Stimulated activated CD8-positive, alpha-beta memory T cell treated with anti-CD3 and anti-CD28 coated beads, Interleukin-2, amount 100 ng/mL, for 1 hour (primary cell): ENCODE measurements at places on chromosomes 6 and 20.

DNA sequence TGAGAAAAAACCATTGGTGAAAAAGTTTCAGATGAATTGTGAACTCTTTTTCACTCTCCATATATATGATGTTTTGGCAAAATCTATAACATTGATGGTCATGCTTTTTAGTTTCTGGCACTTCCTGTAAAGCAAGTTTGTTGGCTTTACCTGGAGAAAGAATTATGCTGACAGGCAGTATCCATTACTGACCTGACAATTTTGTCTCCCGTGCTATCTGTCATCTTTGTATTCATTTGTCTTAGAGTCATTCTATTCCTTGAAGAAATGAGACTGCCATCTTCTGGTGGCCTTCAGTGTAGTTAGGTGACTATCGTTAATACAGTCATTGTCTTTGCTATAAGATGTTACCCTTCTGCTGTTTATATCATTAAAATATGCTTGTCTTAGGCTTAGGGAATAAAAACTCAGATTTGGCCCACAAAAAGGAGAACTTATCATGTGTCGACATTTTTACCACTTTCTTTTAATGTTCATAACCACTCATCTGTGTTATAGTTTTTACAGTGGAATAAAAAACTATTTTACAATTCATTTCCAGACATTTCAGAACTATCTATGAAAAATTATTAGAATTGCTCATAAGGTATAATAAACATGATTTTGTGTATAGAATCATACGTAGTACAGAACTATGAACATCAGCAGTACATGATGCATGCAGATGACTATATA is 707.0 kb downstream of the EPM2A start:
- DNase-seq: no peak

DNA sequence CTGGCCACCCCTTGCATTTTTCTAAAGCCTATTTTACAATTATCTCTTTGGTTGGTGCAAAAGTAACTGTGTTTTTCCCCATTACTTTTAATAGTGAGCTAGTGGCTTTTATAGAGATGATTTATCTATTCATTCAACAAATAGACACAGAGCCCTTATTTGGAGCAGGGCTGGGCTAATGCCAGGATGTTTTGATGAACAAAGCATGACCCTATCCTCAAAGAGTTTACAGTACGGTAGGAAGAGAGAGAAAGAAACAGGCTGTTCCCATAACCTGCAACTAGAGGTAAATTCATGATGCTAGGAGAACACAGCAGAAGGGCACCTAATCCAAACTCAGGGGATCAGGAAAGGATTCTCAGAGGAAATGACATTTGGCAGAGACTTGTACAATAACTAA is 37.3 kb upstream of the UST start:
- no peak for DNase-seq

- no peak for DNase-seq
Observed at GRCh38 chr6:138500045-138500665, 861 bp upstream of the NHSL1 start.

GRCh38 chr6:68544450-68544849 is 90.6 kb upstream of the ADGRB3 start:
- no peak for DNase-seq

DNA sequence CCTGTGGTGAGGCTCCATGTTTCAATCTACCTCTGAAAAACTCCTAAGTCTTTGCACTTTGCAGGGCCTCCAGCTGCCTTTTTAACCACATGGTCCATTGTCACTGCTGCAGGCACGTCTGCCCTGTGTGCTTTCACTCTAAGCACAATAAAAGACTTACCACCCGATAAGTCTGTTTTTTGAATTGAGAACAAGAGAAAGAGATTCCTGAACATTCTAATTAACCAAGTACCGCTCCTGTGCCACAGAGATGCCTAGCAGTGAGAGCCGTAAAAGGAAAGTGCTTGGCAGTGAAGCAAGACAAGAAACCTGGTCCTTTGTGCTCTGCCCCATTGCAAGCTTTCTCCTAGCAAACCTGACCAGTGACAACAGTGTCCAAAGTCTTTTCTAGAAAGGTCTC is 487.6 kb upstream of the FLRT3 start:
- no peak for DNase-seq

GRCh38 chr6:37303891-37304503 is 46.1 kb upstream of the TMEM217 start:
- DNase-seq: no peak

DNA sequence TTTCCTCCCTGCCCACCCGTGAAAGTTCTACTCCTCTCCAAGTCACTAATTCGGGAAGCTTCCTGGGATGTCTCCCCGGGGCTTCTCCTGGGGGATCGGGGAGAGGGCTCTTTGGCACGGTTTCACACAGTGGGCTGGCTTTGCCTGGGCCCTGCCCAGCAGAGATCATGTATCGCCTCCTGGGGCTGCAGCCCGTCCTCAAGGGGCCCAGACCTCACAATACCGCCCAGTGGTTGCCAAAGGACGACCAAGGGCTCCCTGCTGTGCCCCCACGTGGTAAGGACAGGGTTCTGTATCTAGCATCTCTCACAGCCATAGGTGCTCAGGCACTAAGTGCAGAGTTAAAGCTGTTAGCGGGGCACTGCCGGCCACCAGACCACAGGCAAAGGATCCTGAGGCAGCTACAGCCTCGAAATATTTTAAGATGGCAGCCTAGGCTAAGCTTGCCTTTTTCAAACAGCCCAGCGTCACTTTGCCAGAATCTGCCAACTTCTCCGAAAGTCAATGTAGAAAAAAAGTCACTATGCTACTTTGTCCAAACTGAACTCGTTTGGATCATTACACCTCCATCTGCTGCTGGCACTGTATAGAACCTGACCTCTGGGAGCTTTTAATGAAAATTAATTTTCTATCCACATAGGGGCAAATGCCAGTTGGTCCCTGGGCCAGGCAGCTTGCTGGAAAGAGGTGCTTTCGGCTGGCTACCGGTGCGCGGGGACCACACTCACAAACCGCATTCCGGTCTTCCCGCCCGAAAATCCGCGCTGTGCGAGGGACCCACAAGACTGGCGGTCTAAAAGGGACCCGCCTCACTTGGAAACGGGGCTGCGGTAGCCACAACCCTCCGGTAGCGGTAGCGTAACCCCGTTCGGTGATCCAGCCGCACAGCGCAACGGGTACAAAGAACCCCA is 1.3 kb upstream of the NNAT start:
- no peak for DNase-seq

GRCh38 chr6:167570460-167571400 is 245.8 kb downstream of the TTLL2 start:
- DNase-seq: no peak

GRCh38 chr6:143054329-143054728 is 6.4 kb upstream of the AIG1 start:
- DNase-seq: no peak

DNA sequence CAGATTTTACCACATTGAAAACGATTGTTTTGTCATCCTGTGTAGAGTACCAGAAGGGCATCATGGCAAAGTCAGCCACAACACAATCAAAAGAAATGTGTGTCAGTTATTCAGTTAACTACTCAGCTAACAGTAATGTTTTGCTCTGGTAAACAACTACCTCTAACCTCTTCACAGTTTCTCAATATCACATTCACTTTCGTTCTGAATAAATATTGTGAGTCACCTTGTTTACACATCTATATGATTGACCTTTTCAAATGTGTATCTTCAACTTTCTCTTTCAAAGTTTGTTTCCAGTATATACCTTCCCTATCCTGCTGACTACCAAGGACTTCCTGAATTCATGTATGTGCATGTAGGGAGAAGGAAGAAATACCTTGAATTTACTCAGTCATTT is 216.6 kb upstream of the UFL1 start:
- DNase-seq: no peak

- DNase-seq: no peak
Observed at GRCh38 chr20:35011589-35012226, 56.0 kb downstream of the MYH7B start.

GRCh38 chr6:54204921-54205591 is 93.8 kb downstream of the MLIP start:
- no peak for DNase-seq

DNA sequence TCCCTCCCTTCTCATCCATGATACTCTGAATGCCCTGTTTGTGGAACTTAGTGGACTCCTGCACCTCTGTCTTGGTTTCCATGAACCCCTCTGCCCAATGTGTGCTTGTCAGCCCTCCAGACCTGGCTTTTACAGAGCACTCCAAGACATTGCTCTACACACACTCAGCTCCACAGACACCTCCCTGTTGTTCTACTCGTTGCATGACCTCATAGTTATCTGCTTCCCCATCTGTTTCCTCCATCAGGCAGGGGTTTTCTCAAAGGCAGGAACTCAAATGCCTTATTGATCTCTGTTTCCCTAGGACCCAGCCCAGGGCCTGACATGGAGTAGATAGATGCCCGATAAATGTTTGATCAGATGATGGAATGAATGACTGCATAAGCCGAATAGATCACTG is 13.3 kb downstream of the PLCG1 start:
- DNase-seq: no peak

- no peak for DNase-seq
Observed at GRCh38 chr6:951399-952181, 258.7 kb upstream of the EXOC2 start.

DNA sequence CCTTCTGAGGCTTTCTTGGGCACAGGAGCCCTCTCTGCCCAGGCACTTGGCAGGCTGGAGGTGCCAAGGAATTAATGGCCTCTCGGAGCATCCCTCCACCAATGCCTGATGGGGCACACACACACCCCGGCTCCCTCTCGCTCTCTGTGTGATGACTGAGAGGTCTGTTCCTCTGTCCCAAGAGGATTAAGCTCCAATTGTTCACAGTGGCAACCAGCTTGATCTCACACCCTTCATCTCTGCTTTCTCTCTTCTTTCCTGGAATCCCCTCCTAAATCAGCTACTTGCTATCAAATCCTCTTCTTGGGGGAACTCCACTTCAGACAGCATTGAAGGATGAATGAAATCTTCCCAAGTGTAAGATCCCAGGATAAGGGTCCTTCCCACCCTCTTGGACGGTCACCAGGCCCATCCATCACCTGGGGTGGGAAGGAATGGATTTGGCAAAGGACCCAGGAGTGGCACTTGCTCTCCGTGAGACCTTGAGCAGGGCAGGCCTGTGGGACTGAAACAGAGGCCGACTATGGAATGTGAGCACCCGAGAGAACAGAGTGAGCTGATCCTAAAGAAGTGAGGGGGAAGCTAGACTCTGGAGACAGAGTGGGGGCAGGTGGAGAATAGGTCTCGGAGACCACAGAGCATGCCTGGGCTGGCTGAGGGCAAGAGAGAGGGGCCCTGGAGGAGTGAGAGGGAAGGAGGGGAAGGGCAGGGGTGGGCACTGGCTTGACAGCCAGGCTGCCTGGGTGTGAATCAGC is 93.6 kb downstream of the GRM4 start:
- DNase-seq: no peak

- no peak for DNase-seq
Observed at GRCh38 chr6:126175251-126175650, 164.7 kb upstream of the CENPW start.

DNA sequence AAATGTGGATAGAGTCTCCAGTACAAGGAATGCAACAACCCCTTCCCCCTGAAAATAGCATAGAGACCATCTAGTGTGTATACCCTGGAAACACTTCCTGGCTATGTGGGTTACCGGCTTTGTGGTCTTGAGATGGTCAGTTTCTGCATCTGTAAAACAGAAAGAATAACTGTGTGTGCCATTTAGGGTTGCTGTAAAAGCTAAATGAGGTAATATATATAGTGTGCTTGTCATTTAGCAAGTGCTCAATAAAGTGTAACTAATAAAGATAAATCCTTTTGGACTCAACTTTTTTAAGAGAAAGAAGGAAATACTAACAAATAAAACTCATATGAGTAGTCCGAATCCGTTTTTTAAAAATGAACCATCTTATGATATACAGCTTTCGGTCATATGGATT is 109.1 kb downstream of the SOBP start:
- DNase-seq: no peak

GRCh38 chr20:32495217-32495565 is 89.9 kb downstream of the NOL4L start:
- DNase-seq: no peak

DNA sequence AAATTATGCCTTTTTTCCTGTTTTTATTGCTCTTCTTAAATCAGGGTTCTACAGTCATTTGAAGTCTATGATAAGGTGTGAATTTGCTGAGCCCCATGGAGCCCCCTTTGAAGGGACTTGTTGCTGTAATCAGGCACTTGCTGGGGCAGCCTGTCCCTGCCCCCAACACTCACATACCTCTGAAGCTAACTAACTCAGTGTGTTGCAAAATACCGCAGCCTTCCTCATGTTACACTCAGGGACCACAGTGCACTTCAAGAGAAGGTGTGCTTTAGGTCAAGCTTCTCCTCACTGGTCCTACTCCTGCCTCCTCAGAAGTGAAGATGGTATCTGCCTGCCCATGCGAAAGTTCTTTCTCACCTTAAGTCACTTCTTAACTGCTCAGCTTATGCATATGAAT is 66.1 kb upstream of the GLP1R start:
- DNase-seq: no peak

GRCh38 chr20:939606-940005 is 23.5 kb upstream of the ANGPT4 start:
- DNase-seq: no peak

DNA sequence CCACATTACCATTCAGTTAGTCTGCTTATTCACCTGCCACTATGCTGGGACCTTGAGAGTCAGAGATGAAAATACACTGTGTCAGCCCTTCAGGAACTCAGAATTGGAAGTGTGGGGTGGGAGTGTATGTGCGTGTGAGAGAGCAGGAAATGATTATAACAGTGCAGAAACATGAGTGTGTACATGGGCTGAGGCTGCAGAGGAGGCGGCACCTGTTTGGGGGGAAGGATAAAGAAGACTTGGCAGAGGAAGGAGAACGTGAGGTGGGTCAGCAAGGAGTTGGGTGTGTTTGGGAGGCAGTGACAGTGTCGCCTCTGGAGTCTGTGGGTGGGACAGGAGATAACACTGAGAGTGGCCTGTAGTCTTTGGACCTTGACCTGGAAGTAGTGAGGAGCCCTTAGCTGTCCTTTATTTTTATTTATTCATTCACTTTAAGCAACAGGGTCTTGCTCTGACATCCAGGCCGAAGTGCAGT is 3.1 kb downstream of the CHMP4B start:
- no peak for DNase-seq

- DNase-seq: no peak
Observed at GRCh38 chr6:2765896-2766766, 938 bp downstream of the WRNIP1 start.

- DNase-seq: no peak
Observed at GRCh38 chr20:53425941-53426340, 167.7 kb downstream of the ZNF217 start.

DNA sequence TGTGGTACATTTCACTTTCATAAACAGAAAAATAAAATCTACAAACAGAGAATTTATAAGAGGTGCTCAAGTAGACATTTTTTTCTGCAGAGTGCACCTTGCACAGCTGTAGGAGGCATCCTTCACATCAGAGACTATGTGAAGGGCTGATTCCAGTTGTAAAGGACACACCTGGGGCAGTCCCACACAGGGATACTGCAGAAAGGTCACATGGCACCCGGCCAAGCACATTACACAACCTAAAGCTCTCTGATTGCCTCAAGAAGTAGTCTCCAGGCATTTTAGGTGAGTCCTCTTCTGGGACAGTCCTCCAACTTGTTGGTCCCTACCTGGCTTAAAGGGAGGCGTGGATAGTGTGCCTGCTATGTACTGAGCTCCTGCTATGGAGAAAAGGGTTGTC is 502.9 kb upstream of the NOX3 start:
- DNase-seq: no peak
